Stimulated activated naive CD4-positive, alpha-beta T cell treated with Interleukin-2 at 50 U/mL for 16 hours (primary cell): ENCODE measurements at places on chromosomes 6 and 20.
A peak's percentile ranks its signal among the peaks of the same experiment; 100 is the strongest.

DNA sequence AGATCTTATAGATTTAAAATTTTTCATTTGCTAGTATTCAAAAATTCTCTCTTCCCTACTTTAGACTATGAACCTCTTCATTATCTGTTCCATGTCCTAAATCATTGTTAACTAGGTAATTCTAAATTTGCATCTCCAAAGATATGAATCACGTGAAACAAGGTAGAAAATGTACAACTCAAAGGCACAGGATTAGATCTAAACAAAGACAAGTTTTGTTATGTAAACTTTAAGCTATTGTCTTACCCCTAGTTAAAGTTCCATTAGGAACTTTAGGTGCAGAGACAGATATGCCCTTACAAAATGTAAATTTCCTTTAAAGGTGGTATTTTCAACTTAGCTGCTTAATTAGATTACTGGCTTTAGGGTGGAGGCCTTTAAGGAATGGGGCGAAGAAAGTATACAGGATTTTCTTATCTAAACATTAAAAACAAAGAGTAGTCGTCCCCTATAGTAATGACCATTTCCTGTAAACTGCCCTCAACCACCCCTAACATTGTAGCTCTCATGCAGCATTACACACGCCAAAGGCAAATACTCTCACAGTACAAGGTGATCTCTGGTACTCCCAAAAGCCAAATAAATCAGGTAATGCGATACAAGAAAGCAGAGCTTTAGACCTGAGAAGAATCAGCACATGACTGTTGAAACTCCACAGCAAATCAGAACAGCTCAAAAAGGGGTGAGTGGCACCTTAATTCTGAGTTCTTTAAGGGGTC, 57.4 kb upstream of the MRAP2 start:
- no peak for DNase-seq

GRCh38 chr20:44884907-44885391, 556 bp upstream of the YWHAB start:
- no peak for DNase-seq

DNA sequence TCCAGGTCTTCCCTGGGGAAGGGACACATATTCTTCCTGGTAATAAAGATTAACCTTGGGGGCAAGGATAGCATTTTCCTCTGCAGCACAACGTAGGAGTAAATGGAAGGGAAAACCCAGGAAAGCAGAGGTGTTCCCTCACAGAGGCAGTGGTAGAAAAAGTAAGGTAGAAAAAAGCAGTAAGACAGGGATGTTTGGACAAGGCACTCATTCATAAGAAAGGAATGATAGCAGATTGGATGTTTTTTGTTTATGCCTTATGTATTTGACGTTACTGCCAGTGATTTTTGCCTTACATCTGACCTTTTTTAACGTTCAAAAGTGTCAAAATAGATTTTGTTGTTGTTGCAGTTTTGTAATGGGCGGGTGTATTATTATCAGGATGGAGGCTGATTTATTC, 395.0 kb downstream of the CDKAL1 start:
- DNase-seq: no peak

DNA sequence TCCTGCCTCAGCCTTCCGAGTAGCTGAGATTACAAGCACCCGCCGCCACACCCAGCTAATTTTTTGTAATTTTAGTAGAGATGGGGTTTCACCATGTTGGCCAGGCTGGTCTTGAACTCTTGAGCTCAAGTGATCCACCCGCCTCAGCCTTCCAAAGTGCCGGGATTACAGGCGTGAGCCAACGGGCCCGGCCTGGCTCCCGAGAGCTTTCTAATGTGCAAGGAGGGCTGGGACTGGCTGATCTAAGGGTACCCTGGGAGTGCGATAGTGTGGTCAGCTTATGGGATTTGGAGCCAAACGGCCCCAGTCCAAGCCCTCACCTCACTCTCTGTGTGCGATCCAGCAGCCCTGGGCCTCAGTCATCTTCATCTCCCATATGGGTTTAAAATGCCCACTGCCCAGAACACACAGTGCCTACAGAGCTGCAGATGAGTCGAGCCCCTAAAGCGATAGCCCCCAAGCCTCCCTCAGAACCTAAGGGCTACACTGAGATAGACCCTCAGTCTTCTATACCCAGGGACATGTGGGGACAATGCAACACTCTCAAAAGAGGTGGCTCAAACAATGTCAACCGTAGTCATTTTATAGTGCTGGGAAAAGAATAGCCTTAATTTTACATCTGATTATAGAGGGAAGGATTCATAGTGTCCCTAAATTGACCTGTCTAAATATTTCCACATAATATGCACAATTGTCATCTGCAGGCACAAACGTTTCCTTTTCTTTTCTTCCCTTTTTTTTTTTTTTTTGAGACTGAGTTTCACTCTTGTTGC, 50.1 kb downstream of the SSR1 start:
- DNase-seq: no peak

DNA sequence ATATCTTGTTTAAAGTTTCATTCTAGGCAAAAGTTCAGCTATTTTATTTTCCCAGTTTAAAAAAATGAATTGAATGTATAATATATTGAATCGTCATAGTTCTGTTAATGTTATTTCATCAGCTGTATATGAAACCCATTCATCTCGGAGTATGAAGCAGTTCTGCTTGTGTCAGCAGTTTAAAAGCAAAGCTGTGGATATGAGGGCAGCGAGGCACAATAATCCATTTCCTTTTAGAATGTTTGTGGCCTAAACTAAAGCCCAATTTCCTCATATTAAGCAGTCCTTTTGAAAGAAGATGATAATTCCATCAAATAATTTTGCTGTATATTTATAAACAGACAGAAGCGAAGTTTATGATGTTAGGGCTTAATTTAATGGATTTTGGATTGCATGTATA, 300.1 kb downstream of the SAMD5 start:
- DNase-seq: no peak

DNA sequence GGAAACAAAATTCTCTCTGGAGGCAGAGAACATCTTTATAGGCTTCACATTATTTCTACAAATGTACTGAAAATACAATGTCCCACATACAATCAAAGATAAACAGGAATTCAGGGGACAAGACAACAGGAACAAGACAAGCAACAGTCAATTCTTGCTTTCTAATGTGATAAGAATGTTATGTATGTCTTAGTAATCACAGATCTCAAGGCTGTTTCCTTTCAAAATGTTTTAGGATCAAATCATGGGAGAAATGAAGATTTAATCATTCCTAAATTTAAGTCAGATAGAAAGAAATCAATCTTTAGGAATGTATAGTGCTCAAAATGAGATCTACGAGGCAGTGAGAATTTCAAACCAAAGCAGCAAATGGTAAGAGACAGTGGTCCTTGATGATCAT, 32.1 kb downstream of the NEDD9 start:
- no peak for DNase-seq

GRCh38 chr6:7214468-7214867, 98.5 kb downstream of the SSR1 start:
- DNase-seq: no peak

DNA sequence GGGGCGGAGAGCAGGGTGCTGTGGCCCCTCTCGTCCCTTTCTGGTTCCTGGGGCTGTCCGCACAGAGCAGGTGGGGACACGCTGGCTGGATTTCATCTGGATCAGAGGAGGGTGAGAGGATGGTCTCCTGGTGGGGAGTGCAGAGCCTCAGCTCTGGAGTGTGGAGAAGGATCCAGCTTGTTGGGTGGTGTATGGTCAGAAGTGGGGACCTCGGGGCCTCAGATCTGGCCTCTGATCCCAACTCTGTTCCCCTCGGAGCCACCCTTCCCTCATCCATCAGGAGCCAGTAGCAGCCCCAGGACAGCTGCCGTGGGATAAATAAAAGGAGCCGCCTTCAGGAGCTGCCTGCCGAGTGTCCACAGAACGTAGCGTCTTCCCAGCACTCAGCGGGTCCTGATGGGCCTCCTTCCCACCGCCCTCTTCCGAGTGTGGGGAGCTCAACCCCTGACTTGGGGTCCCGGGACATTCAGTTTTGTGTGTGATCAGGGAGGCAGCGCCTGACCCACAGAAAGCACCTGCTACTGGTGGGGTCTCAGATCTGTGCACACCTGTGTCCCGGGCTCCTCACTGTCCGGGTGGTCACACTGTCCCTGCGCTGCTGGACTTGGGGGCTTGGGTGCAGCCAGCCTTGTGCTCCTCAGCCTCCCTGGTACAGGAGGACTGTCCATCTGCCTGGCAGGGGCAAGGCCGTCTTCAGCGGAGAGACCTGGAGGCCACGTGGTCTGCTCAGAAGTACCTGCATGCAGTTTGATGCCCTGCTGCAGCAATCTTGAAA, 25.4 kb upstream of the BHLHE23 start:
- DNase-seq: no peak

DNA sequence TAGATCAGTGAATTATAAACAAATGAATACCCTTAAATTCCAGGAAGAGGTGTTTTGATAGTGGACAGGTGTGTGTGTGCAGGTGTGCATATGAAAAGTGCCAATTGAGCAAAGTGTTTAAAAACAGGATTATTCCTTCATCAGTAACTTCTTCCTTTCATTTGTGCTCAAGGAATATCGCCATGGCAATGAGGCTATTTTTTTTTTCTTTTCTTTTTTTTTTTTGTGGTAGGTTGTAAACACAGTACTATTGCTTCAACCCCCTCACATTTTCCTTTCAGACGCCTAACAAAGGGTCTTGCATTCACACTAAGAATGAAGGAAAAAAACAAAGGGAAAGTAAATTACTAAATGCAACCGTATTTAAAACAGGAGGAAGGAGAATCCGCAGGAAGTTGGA, 2.0 kb upstream of the HSPA1B start:
- no peak for DNase-seq

GRCh38 chr6:151014404-151015100, 149.1 kb downstream of the MTHFD1L start:
- DNase-seq: peak; percentile 40

DNA sequence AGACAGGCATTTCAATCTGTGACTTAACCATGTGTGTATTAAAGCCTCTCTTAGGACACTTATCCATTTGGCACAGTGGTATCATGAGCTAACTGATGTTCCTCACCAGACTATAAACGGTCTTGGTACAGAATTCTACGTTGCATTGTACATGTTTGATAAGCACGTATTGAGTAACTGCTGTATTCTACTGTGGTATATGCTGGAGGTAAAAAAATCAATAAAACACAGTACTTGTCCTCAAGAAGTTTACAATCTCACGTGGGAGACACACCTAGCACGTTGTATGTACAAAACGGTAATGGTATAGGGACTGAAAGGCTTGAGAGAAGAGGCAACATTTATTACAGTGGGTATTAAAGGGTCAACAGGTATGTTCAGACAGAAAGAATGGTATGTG, 33.2 kb upstream of the FAM83C start:
- DNase-seq: no peak

DNA sequence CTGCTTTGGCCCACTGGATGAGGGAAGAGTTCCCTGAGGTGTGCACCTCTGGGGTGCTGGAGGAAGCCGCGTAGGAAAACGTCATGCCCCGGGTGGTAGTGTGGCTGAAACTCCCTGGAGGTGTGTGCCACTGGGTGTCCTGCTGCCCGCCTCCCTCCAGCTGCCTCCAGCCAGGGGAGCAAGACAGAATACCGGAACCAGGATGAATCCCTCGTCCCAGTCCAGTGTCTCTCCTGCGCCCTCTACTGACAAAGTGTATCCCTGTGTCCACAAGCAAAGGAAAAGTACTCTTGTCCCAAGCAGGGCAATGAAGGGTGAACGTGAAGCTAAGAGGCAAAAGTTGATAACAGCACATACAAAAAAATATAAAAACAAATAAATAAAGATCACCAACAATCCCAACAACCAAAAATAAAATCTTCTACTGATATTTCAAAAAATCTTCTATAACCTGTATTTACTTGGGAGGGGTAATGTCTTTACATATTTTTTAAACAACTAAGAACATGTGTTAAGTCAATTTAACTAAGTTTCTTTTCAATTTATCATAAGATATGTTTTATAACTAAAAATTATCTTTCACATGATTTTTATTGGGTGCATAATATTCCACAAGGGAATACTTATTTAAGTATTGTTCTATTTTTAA, 437.6 kb downstream of the MAFB start:
- no peak for DNase-seq

DNA sequence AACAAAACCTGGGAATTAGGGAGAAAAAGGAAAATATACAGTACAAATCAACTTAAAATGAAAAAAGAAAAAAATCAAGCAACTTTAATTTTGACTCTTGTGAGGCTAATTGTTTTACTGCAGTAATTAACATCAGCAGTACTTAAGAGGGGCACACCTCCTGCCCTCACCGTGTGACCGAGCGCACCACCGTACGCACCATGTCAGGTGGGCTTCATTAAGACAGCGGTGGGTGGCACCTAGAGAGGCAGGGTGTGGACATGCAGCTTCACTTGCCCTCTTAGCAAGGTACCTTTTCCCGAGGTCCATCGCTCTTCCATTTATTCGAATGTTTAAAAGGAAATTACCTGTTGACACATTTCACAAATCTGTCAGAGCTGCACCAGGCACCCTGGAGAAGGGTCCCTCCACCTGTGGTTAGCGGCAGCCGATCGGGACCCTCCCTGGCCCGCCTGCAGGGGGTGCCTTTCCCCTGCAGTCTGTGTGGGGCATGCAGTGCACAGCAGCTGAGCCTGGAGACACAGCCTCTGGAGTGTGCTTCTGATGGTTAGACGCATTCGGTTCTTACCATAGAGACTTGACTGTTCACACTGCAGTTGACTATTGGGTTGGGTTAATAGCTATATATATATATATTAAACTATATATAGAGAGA, 184.1 kb downstream of the TMEM242 start:
- DNase-seq: no peak

DNA sequence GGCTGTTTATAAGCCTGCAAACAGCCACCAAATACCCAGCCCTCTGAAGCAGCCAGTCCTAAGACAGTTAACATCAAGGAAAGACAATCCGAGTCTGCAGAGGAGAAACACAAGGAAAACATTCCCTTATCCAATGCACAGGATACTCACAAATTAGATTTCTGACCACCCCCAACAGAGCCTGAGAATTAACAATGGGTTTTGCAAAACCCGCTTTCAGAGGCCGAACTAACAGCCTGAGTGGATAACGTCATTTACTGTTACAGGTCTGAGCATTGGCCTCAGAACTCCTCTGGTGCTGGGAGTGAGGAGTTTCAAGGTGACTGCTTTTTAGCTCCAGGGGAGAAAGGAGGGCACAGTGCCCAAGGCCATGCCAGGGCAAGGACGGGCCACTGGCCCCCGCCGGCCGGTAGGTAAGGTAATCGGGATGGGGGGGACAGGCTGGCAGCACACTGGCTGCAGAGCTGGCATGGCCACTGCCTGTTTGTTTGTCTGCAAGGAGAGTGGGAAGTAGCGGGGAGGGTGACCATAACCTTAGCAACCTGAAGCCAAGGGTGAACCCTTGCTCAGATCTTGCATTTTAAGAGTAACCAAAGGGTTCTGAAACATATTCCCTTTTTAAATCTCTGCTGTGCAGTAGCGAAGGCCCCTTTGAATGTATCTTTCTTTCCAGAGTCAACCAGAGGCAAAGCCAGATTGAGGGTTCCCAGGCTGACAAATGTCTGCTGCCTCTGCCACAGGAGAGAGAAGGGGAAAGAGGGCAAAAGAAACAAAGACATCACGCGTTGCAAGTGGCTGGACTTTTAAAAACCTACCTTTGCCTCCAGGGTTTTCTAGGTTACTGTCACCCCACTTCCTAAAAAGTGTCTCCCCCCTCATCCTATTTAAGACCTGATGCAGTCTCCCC, 3.9 kb downstream of the ZMYND8 start:
- no peak for DNase-seq
